Activated T-cell treated with anti-CD3 and anti-CD28 coated beads, Interleukin-2, amount 50 U/mL, for 72 hours (primary cell): ENCODE measurements at places on chromosomes 11 and 22. TPM values are rescaled to one million over a fixed set of nuclear protein-coding genes. Genes with fewer than 3 reads are reported as not detected.

GRCh38 chr22:29065468-29066190, 4.0 kb upstream of the C22orf31 start:
- no peak for DNase-seq

- no peak for DNase-seq
Measured at GRCh38 chr22:30247974-30248373, 1.4 kb upstream of the LIF start.

DNA sequence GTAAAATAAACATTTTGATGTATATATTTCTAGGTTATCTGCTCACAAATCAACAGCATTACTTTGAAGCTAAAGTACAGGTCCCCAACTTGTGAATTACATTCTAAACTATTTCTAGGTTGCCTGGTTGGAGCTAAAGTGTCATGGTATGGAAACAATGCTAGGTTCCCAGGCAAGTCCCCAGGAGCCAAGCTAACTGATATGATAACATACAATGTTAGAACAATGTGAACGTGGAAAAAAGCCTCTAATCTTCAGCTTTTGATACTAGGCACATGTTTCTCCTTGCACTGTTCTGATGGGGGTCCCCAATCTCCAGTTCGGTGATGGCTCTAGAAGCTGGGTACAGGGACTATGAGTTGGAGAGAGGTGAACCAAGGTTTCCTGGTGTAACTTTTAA, 109.8 kb downstream of the ARL14EP start:
- DNase-seq, result no peak

DNA sequence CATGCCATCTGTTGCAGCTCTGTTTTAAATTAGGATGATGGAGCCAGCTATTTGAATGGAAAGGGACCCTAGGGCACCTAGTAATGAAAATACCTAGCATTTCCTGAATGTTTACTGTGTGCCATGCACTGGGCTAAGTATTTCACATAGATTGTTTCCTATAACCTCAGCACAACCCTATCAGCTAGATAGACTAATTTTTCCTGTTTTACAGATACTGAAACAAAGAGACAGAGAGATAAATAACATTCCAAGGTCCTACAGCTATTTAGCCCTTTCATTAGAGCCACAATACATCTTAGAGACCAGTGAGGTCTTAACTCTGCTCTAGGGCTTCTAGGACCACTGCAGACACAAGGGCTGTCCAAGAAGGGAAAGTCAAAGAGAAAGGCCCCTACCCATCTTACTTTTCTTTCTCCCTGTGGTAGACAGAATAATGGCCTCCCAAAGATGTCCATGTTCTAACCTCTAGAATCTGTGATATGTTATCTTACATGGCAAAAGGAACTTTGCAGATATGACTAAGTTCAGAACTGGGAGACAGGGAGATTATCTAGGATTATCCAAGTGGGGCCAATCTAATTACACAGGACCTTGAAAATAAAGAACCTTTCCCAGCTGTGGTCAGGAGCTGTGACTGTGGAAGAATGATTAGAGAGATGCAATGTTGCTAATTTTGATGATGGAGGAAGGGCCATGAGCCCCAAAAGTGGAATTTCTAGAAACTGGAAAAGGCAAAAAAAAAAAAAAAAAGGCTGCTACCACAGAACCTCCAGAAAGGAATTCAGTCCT, 157.0 kb downstream of the CCDC34 start:
- no peak for DNase-seq

GRCh38 chr11:32396991-32397390, 38.3 kb downstream of the WT1 start:
- DNase-seq, result no peak

GRCh38 chr22:47793304-47794101, 1031.1 kb downstream of the TBC1D22A start:
- DNase-seq, result no peak

MMP10 gene
- total RNA-seq, result 1.2 TPM

MGAT3 gene
- total RNA-seq, result 1.2 TPM

OR2AT4 gene
- not detected for total RNA-seq
